Retina (tissue), 1 donor: ENCODE measurements at places on chromosomes 1 and 21.

GRCh38 chr1:39178541-39179431, 25.7 kb upstream of the MACF1 start:
- no peak for DNase-seq

- no peak for DNase-seq
Observed at GRCh38 chr1:174825127-174825526, 174.6 kb upstream of the CACYBP start.

GRCh38 chr1:173871500-173871899, 3.3 kb downstream of the ZBTB37 start:
- no peak for DNase-seq

DNA sequence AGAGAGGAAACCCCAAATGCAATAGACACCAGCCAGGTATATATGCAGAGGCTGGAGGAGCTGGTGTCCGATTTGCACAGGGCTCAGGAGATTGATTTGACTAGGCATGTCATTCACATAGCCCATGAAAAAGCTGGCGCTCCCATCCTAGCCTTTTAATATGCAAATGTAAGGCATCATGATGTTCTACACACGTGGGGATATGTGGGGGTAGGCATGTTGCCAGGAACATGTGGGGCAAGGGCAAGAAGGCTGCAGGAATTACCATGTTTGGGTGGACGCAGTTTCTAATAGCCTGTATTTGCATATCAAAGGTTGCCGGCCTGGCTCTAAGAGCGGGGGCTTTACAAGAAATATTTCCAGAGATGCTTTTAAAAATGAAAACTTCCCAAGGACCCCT, 11.7 kb upstream of the SH3GLB1 start:
- DNase-seq: no peak

GRCh38 chr1:151292207-151293030, 10.3 kb downstream of the ZNF687 start:
- DNase-seq: no peak

DNA sequence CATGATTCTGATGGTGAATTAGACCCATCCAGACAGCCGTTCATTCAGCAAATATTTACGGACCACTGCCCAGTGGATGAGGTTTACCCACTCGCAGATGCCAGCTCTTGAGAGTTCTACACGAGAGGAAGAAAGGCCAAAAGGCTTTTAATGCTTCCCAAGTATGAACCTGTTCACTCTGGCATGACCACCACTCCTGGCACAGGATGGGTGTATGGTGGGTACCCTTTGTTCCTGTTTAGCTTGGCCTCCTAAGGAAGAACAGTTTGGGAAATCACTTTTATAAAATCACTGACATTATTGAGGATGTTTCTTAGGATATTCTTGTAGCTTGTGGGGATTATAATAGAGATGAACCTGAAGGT, 67.2 kb downstream of the HMGB4 start:
- no peak for DNase-seq

- DNase-seq: no peak
Observed at GRCh38 chr1:238089615-238090014, 198.9 kb upstream of the ZP4 start.

DNA sequence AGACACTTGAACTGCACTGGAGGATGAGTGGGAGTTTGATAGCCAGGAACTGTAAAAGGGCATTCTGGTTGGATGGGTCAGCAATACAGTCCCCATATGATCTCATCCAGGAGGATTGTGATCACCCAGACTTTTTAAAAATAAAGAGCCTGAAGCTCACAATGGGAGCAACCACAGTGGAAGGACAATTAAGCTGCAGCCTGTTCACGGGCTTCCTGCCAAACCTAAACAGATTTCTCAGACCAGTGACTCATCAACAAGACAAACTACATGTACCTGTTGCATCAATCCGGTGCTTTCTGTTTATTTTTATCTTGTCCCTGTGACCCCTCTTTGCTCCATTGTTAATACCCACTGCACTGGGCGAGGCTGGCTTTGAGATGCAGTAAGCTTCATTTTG, 52.3 kb downstream of the PAPPA2 start:
- DNase-seq: no peak

DNA sequence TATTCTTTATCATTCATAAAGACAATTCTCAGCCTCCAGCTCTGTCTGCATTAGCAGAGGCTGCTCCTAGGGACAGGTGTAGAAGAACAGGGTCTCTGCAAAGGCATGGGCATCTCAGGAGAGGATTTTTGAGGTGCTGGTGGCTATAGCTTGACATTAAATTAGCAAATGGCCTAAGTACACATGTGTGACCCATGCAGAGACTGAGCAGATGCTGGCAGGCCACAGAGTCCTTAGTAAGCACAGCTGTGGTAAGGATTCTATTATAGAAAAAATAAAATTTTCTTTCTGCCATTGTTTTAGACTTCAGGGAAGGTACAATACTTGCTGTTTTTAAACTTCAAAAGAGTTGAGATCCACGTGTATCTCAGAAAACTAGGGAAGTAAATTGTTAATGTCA, 177.5 kb upstream of the DUSP10 start:
- no peak for DNase-seq

- DNase-seq: no peak
Observed at GRCh38 chr1:240524356-240525069, 87.4 kb downstream of the GREM2 start.

DNA sequence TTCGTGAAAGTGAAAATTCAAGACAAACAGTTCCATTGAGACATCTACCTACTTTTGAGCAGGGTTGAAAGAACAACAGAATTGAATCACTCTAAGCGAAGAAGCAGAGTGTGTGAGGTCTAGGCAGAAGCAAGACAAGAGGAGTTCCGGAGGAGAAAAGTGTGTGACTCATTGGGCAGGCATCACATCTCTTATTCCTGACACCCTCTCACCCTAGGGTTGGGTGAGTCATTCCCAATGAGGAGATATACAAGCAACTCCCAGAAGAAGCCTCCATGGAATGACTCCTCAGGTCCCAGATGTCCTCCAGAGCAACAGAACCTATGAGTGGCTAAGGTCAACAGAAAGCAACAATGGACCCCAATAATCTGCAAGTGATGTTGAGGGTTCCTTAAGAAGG, 138.1 kb downstream of the TPR start:
- DNase-seq: no peak

GRCh38 chr1:109653306-109653705, 2.6 kb upstream of the GSTM4 start:
- no peak for DNase-seq

GRCh38 chr1:190940951-190941350, 463.3 kb upstream of the BRINP3 start:
- DNase-seq: no peak

DNA sequence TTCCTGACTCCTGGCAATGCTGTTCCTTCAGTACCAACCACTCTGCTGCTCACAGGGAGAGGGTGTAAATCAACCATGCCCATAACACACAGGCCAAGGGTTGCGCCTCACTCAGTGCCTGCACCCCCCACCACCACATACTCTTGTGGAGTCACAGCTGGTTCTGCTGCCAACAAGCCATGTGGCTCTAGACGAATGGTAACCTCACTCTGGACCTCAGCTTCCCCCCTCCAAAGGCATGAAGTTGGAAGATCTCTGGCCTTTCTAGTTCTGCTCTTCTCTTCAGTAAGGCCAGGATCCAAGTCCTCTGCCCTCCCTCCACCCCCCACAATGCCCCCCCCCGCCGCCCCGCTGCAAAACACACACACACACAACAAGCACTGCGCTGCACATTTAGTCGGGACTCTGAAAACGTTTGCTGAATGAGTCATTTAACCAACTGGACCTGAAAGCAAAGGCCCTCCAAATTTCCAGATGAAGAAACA, 1.7 kb upstream of the GLIS1 start:
- DNase-seq: no peak

DNA sequence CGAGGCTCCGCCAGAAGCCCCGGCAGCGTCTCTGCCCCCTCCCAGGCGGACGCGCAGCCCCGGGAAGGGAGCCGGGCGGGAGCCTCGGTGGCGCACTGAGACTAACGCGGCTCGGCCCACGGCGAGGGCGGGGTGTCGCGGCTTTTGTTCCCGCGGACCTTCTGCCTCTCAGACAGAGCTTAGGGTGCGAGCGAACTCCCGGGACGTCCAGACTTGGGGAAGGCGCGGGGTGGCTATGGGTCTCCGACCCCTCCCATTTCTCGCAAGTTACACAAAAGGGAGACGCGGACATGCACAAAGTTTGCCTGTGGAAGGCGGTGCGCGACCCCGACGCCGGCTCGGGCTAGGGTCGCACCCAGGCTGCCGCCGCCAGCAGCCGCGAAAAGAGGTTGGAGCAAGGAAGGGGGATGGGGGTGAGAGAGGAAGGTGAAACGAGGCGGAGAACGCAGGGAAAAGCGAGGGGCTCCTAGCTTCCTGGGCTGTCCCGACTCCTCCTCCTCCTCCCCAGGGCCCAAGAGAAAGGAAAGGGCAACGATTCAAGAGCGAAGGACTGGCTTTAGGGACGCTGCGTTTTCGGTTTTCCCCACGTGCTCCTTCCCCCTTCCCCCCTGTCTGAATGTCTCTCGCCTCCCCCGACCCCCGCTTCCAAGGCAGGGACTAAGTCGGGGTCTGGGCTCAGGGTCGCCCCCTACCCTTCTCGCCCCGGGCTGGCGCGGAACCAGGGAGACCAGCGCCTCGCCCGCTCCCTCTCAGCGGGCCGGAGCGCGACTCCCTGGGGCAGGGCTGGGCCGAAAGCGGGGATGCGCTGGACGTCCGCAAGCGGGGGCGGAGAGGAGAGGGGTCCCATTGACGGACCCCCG, 729 bp downstream of the APP start:
- peak; percentile 92 for DNase-seq

- DNase-seq: no peak
Observed at GRCh38 chr1:52096216-52096615, 40.1 kb downstream of the BTF3L4 start.

DNA sequence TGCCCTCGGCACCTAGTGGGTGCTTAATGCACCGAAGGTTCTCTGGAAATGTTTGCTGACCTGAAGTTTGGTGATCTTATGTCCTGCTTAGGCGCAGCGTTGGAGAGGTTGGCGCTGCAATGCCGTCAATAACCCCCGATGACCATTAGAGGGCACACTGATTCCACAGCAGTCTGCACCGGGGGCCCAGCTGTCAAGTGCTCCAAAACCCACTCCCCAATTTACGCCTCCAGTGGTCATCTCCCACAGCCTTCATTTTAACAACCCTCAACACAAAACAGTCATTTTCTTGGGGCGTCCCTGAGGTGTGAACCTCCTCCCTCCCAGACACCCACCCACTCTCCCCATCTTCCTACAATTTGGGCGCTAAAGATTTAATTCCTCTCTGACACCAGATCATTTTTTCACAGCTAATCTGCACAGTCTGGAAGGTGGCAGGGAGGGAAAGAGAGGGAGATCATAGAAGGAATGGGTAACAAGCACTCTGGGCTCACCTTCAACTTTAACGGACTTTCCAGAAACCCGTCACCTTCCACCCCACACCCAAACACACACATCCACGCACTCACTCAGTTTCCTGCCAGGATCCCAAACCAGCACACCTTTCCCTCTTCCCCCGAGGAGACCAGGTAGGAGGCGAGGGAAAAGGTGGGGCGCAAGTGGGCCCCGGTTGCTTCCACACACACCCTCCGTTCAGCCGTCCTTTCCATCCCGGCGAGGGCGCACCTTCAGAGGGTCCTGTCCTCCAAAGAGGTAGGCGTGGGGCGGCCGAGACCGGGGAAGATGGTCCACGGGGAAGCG, 570 bp upstream of the NPR1 start:
- peak; percentile 80 for DNase-seq

GRCh38 chr1:66575739-66576138, 41.8 kb downstream of the SGIP1 start:
- DNase-seq: no peak
